GOT3 (cell line): ENCODE measurements at places on chromosomes 1 and 21.

DNA sequence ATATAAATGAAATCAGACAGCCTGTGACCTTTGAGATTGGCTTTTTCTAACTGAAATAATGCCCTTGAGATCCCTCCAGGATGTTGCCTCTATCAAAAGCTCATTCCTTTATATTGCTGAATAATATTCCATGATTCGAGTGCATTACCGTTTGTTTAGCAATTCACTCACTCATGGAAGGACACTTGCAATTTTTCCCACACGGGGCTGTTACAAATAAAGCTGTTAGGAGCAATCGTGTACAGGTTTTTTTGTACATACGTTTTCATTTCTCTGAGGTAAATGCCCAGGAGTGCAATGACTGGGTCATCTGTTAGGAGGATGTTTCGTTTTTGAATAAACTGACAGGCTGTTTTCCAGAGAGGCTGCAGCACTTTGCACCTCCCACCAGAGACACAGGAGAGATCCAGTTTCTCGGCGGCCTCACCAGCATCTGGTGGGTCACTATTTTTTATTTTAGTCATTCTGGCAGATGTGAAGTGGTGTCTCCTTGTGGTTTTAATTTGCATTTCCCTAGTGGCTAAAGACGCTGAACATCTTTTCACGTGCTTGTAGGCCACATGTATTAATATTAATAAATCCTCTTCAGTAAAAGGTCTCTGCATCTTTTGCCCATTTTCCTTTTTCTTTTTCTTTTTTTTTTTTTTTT is 11.0 kb downstream of the PRDM15 start:
- DNase-seq = no peak

DNA sequence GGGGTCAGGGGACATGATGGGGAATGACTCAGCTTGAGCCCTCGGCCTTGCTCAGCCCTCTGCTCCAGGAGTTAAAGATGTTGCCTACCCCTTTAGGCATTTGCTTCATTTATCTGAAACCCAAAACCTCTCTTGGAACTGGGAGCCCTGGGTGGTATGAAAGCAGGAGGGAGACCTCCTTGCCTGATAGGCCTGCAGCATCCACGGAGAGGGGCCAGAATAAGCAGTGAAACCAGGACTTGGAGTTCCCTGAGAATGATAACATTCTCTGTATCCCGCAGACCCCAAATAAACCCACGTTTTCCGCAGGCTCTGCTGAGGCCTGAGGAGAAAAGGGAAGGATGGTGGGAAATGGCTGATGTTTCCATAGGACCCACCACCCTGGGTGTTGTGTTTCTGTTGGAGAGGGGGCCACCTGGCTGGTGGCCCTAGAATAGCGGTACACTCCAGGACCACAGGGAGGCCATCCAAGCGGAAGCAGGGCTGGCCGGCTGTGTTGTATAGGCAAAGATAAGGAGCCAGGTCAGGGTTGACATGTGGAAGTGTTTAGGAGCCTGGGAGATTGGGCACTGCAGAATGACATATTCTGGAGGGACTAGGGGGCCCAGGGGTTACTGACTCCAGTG is 77.4 kb downstream of the FOXD2 start:
- DNase-seq = no peak

GRCh38 chr1:93827633-93828366 is 51.2 kb downstream of the DNTTIP2 start:
- no peak for DNase-seq

- DNase-seq = no peak
Measured at GRCh38 chr1:180309338-180309737, 79.3 kb downstream of the LHX4 start.

DNA sequence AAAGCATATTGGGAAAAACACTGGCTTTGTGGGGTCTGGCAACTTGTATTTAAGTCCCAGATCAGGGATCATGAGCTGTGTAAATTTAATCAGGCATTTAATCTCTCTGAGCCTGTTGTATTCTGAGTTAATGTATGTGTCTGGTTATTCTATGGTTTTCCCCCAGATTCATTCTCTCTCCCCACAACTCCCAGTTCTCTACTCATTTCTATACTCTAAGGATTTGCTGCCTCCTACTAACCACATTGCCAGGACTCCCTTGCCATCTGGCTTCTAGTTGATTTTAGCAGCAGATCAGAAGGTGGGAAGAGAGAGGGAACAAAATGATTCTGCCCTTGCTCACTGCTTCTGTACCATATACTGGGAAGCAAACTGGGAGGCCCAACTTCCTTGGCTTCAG is 31.4 kb upstream of the S1PR1 start:
- DNase-seq = no peak

DNA sequence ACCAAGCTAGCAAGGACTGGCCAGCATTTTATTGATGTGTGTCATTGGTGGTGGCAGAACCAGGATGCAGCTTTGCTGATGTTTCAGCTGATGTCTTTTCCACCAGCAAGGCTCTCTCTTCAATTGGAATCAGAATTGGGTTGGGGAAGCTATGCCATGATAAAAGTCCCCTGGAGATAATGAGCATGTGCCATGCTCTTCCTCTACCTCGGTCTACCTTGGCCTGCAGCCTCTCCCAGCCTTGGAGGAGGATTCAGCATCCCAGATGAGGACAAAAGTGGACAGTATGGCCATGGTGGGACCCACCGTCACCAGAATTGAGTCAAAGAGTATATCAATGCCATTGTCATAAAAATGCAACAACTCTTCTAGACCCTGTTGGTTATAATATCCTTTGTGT is 8.6 kb downstream of the AVPR1B start:
- DNase-seq = no peak

DNA sequence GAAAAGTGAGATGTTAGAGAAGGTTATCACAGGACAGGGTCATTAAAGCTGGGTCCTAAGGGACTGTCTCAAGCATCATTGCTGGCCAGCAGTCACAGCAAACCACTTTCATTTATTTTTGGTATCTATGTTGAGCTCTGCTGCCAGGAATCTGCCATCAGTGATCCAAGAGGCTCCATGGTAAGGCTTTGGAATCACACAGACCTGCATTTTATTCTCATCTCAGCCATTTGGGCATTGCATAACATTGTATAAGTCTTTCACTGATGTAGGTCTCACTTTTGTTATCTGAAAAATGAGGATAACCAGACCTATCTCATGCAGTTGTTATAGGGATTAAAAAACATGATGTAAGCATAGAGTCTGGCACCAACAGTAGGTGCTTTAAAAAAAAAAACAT is 77.5 kb downstream of the OMA1 start:
- DNase-seq = no peak

- DNase-seq = no peak
Measured at GRCh38 chr1:114218361-114219171, 64.9 kb upstream of the SYT6 start.
